ENCODE measurements at places on chromosomes 11 and 22.
A peak's percentile ranks its signal among the peaks of the same experiment; 100 is the strongest.

- no peak for DNase-seq
These were observed 17.2 kb upstream of the C1QTNF4 start for GRCh38 chr11:47611348-47611794.

- DNase-seq = peak; percentile 30
These were observed 100.0 kb downstream of the PAX6 start for GRCh38 chr11:31711137-31711536.

- DNase-seq = peak; percentile 6
These were observed 1.9 kb downstream of the PIWIL3 start for GRCh38 chr22:24772493-24773220.

GRCh38 chr11:9838961-9839360 is 175.1 kb downstream of the SWAP70 start:
- DNase-seq = no peak

DNA sequence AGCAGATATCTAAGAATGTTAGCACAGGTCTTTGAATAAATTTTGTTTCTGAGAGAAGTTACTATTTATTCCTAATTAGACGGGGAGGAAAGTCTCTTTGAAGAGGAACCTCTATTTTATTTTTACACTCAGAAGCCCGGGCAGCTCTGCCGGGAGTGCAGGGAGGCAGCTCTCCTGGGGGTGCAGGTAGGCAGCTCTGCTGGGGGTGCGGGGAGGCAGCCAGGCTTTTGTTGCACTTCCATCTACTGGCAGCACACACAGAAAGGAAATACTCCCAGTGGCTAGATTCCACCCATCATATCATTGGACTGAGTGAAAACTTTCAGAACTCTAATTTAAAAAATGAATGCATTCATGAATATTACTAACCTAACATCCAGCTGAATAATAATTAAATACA is 24.6 kb downstream of the OR10A6 start:
- DNase-seq = no peak

DNA sequence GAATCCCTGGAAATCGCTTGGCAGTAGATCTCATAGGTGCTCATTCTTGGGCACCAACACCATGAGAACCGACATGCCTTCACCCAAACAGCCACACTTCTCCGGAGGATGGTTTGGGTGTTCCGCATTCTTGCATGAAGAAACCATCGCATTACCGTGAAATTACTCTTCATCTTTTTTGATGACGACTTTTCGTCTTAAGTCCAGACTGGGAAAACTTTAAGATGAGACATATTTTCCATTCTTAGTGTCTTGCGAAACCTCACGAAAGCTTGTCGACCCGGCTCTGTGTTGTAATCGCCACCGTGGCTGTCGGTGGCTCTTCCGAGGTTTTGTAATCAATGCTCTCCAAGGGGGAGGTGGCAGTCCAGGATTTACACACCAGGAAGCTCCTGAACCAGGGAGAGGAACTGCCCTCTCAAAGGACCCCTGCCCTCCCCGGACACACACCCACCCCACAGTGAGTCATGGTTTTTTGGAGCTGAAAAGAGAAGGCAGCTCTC is 1.7 kb downstream of the TOM1 start:
- no peak for DNase-seq

DNA sequence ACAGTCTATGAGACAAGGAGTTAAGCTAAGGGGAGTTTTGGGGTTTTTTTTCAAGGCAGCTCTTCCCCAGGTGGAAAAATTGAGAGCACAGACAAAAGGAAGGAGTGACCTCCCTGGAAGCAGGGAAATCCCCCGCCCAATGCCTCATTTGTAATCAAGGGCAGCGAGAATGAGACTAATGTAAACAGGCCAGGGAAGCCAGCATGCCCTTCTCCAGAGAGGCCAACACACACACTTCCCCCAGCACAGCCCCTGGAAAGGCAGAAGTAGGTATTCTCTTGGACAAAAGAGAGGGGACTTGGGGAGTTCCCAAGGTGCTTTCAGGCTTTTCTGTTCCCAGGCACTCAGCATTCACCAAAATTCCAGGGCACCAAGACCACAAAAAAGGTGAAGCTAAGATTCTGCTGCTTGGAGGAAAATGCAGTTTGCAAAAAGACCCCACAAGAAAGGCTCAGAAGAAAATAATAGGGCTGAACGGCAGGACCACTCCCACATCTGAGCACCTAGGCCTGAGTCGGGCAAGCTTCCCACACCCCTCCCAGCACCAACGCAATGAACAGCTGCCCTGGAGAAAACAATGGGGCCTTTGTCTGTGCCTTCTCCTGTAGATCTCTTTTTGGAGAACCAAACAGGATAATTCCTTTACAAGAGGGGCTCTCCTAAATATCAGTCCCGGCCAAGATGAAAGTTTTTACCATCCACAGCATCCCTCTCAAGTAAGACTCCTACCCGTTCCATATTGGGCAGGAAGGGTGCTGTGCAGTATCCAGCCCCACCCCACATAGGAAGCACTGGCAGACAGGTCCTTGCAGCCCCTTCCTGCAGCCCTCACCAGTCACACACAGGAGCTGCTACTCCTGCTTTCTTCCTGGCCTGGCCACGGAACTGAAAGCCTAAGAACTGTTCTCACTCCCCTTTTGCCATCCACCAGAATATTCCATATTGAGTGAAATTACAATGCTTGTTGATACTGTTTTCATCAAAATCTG is 70.7 kb upstream of the AKIP1 start:
- DNase-seq = no peak

DNA sequence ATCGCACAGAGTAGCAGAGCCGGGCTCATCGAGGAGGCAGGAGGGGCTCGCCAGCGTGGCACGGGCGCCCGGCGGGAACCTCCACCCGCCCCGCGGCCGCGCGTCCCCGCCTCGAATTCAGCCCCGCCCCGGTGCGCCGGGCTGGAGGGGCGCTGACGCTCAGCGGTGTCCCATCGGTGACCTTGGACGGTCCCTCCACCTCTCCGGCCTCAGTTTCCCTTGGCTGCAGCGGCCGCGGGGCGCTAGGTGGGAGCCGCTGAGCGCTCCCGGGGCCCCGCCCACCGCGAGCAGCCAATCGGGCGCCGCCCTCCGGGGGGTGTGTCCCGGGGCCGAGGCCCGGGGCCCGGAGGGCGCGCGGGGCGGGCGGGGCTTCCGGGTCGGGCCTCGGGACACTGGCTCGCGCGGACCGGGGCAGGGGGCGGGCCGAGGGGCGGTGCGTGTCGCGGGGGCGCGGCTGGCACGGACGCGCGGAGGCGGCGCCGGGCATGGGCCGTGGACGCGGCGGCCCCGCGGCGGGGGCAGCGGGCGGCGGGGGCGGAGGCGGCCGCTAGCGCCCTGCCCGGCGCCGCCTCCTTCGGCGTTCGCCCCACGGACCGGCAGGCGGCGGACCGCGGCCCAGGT is at the start of gene PPARA:
Gene PPARA (plus strand): TSS at position 493 of the 621 bp plus-strand sequence. CDS start 47,858 bp downstream, outside the sequence.
- peak; percentile 65 for DNase-seq

All from NCI-H1105 (cell line).